Spinal cord (tissue), 10 donors: ENCODE measurements at places on chromosomes 16 and 17. TPM values are rescaled to one million over a fixed set of nuclear protein-coding genes. Genes with fewer than 3 reads are reported as not detected.

GRCh38 chr17:18958611-18959010 lies 6.6 kb downstream of the SLC5A10 start:
- H3K27ac ChIP-seq, result no peak overlapping the region
- no peaks in the 10 kb centered on the region for H3K36me3 ChIP-seq
- no peak overlapping the region for H3K4me3 ChIP-seq

DNA sequence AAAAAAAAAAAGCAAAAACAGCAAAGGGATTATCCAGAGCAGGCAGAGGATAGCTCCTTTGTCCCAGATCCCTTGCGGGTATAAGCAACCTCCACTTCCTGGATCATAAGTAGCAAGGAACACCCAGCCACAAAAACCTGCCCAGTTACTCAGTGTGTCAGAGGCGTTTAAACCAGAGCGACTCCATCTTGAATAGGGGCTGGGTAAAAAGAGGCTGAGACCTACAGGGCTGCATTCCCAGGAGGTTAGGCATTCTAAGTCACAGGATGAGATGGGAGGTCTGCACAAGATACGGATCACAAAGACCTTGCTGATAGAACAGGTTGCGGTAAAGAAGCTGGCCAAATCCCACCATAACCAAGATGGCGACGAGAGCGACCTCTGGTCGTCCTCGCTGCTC lies 33.4 kb upstream of the HELZ start:
- no peaks in the 10 kb centered on the region for H3K4me1 ChIP-seq
- H3K27ac ChIP-seq, result no peak overlapping the region
- no peaks in the 10 kb centered on the region for H3K27me3 ChIP-seq
- H3K4me3 ChIP-seq, result no peak overlapping the region
- DNase-seq, result no peak

GRCh38 chr16:24694931-24695330 lies 34.5 kb upstream of the TNRC6A start:
- H3K4me3 ChIP-seq, result no peak overlapping the region
- H3K4me1 ChIP-seq, result peaks cover 2% of the 10 kb centered on the region
- H3K27me3 ChIP-seq, result no peaks in the 10 kb centered on the region
- no peak overlapping the region for H3K27ac ChIP-seq
- H3K36me3 ChIP-seq, result no peaks in the 10 kb centered on the region
- DNase-seq, result no peak

- H3K36me3 ChIP-seq, result no peaks in the 10 kb centered on the region
- H3K4me1 ChIP-seq, result peaks cover 6% of the 10 kb centered on the region
- no peak overlapping the region for H3K27ac ChIP-seq
- H3K4me3 ChIP-seq, result no peak overlapping the region
- H3K27me3 ChIP-seq, result peaks cover 8% of the 10 kb centered on the region
Measured at GRCh38 chr17:63961355-63962212, 11.1 kb downstream of the SCN4A start.

GRCh38 chr17:36463916-36464764 lies 22.3 kb upstream of the ZNHIT3 start:
- peaks cover 14% of the 10 kb centered on the region for H3K4me1 ChIP-seq
- H3K4me3 ChIP-seq, result no peak overlapping the region
- no peaks in the 10 kb centered on the region for H3K36me3 ChIP-seq
- peaks cover 43% of the 10 kb centered on the region for H3K27me3 ChIP-seq
- H3K27ac ChIP-seq, result no peak overlapping the region

DNA sequence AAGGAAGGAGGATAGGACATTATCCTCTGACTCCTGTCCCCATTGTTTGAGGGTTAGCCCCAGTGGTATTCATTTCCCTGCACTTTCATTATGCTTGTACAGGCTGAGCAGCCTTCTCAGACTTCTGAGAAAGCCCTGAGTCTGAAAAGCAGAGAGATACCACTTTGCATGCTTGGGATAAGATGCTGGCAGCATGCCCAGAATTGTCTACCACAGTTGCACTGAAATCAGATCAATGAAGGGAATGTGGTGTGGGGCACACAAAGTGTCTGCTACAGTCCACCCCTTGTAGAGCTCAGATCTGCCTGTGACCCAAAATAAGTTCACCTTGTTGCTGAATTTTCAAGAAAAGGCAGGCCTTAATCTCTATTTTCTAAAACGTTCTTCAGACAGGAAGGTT lies 160.6 kb downstream of the CCT6B start:
- H3K4me1 ChIP-seq, result peaks cover 4% of the 10 kb centered on the region
- no peaks in the 10 kb centered on the region for H3K36me3 ChIP-seq
- no peak overlapping the region for H3K4me3 ChIP-seq
- no peaks in the 10 kb centered on the region for H3K27me3 ChIP-seq
- no peak for DNase-seq

DNA sequence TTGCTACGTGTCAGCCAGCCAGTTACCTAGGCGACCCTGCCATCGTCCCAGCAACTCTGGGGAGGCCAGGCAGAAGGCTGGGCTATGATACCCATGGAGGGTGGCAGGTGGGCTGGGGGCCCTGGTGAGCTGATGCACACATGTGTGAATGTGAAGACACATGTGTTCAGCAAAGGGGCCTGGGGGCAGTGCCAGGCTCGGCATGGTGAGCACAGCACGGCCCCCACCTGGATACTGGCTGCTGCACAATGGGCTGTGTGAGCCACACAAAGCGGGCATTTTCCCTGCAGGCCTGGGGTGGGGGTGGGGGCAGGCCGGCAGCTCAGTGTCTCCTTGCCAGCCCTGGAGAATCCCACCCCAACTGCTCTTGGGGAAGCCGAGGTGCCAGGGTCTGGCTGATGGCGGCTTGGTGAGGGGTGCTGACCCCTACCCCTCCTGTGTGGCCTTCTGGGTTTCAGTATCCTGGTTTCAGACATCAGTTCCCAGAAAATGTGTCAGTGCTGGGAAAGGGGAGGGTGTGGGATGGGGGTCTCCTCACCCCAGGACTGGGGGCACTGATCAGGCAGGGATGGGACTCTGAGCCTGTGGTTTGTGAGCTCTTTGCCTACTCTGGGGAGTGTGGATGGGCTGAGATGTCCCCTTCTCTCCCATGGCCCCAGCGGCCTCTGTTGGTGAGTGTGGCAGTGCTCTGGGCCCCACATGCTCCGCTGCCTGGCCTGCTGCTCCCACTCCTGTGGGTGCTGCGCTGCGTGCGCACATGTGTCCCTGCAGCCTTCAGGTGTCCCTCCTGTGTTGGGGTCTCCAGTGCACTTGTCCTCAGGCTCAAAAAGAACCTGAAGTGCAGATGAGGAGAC lies 5.1 kb downstream of the LLGL1 start:
- no peak overlapping the region for H3K4me3 ChIP-seq
- peaks cover 72% of the 10 kb centered on the region for H3K4me1 ChIP-seq
- H3K36me3 ChIP-seq, result peaks cover 55% of the 10 kb centered on the region
- peak; percentile 44 for DNase-seq
- no peaks in the 10 kb centered on the region for H3K27me3 ChIP-seq
- H3K27ac ChIP-seq, result peak overlapping the region; percentile 83

DNA sequence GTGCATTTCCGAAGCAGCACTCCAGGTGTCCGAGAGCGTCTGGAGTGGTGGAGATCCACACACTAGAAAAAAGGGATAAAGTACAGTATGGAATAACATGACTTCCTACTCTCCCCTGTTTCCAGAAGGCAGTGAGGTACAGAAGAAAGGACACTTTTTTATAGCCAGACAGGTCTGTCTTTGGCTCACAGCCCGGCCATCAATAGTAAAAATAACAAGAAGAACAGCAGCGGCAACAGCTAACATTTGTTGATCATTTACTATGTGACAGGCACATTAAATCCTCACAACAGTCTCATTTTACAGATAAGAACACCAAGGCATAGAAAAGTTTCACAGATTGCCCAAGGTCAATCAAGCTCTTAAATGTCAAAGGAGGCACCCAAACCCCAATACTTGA lies 16.2 kb downstream of the DYNLRB2 start:
- H3K4me1 ChIP-seq, result no peaks in the 10 kb centered on the region
- H3K27ac ChIP-seq, result no peak overlapping the region
- no peak for DNase-seq

DNA sequence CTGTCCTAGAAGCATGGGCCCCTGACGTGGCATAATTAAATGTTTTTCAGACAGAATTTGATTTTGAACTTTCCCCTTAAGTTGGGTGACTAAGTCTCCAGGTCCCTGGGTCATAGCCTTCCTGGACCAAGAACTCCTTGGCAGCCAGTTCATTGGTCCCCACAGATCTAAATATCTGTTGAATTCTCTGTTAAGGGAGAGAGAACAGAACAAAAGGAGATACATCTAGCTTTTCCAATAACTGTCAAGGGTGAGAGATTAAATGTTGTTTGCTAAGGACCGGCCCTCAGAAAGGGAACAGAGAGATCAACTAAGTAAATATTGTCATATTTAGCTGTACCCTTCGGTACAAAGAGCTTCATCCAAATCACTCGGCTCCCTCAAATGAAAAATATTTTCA lies 78.2 kb upstream of the NOL11 start:
- DNase-seq, result no peak
- H3K4me1 ChIP-seq, result peaks cover 23% of the 10 kb centered on the region
- no peaks in the 10 kb centered on the region for H3K27me3 ChIP-seq
- H3K27ac ChIP-seq, result peak overlapping the region; percentile 53
- peaks cover 3% of the 10 kb centered on the region for H3K36me3 ChIP-seq

- no peak overlapping the region for H3K4me3 ChIP-seq
- no peaks in the 10 kb centered on the region for H3K36me3 ChIP-seq
- H3K27ac ChIP-seq, result no peak overlapping the region
- H3K27me3 ChIP-seq, result no peaks in the 10 kb centered on the region
- DNase-seq, result no peak
Measured at GRCh38 chr16:64132190-64132589, 989.7 kb downstream of the CDH11 start.

GRCh38 chr17:42677921-42678781 lies 1.4 kb upstream of the PLEKHH3 start:
- H3K4me3 ChIP-seq, result peak overlapping the region; percentile 63
- H3K27me3 ChIP-seq, result peaks cover 45% of the 10 kb centered on the region
- H3K36me3 ChIP-seq, result peaks cover 14% of the 10 kb centered on the region
- peaks cover 89% of the 10 kb centered on the region for H3K4me1 ChIP-seq
- DNase-seq, result peak; percentile 94
- H3K27ac ChIP-seq, result peak overlapping the region; percentile 97

GRCh38 chr17:78241277-78242023 lies 10.0 kb downstream of the TMEM235 start:
- H3K27me3 ChIP-seq, result no peaks in the 10 kb centered on the region
- peaks cover 23% of the 10 kb centered on the region for H3K4me1 ChIP-seq
- H3K27ac ChIP-seq, result no peak overlapping the region
- H3K36me3 ChIP-seq, result no peaks in the 10 kb centered on the region

DNA sequence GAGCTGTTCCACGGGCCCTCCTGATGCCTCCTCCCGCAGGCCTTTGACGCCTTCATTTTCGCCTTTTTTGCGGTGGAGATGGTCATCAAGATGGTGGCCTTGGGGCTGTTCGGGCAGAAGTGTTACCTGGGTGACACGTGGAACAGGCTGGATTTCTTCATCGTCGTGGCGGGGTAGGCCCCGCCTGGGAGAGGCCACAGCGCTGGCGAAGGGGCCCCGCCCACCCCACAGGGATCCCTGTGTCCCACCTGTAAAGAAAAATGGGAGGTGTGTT lies 29.7 kb downstream of the TPSG1 start:
- no peaks in the 10 kb centered on the region for H3K27me3 ChIP-seq
- peaks cover 39% of the 10 kb centered on the region for H3K36me3 ChIP-seq
- H3K4me3 ChIP-seq, result no peak overlapping the region
- no peak overlapping the region for H3K27ac ChIP-seq
- no peak for DNase-seq

The CMTM1 gene
- total RNA-seq, result 8.9 TPM

The THAP11 gene
- 39.7 TPM for total RNA-seq

The GALR2 gene
- total RNA-seq, result not detected
